Fibroblast of skin of right biceps (primary cell): ENCODE measurements at places on chromosomes 1 and 21.

- DNase-seq, result peak; percentile 73
Measured at GRCh38 chr1:23102289-23102688, 66.4 kb downstream of the LUZP1 start.

GRCh38 chr1:218930472-218931241 is 243.0 kb upstream of the LYPLAL1 start:
- peak; percentile 65 for DNase-seq

DNA sequence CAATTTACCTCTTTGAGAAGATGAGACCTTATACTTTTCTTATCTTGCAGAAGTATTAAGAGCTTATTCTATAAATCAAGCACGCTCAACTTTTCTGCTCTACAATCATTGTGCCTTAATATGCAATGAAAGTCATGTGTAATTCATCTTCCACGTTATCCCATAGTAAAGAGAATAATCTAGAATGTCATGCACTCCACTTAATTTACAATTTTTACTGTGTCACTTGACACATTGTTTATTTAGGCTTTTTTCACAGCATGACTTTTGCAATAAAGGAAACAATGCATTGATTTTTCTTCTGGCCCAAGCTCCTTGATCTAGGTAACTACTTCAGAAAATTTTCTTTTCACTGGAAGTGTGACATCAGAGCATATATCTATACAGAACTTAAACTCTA is 290.9 kb downstream of the HHIPL2 start:
- DNase-seq, result no peak

DNA sequence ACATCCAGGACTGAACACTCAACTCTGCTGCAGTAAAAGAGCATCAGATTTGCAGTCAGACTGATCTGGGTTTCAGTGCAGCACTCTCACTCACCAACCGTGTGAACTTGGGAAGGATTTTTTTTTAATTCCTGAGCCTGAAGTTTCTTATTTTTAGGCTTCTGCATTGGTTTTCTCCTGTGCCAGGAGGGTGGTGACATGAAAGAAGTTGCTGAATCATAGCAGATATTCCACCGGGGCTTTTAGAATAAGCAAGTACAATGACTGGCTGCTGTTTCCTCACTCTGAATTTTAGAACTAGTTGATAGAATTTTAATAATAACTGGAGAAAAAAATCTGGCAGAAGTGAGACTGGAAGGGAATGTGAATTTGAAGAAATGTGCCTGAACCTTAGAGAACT is 11.6 kb downstream of the ADAM30 start:
- DNase-seq, result peak; percentile 22

DNA sequence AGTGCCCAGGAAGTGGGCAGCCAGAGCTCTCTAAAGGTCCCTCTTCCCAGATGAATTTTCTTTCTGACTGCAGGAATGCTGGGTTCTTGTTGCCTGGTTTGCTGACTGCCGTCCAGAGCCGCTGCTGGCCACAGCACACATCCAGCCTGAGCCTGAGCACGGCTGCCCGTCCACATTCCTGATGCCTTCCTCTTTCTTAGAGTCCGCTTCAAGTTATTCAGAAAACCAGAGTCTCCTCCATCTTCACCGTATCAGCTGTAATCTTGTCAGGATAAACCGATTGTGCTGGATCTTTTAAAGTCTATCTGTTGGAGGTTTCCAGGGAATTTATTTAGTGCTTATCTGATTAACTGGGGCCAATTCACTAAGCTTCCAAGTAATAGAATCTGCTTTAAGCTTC is 84.8 kb upstream of the BCAR3 start:
- no peak for DNase-seq

GRCh38 chr21:29616209-29616751 is 317.6 kb downstream of the BACH1 start:
- no peak for DNase-seq

GRCh38 chr21:26753822-26754221 is 91.4 kb downstream of the ADAMTS1 start:
- DNase-seq, result peak; percentile 30

DNA sequence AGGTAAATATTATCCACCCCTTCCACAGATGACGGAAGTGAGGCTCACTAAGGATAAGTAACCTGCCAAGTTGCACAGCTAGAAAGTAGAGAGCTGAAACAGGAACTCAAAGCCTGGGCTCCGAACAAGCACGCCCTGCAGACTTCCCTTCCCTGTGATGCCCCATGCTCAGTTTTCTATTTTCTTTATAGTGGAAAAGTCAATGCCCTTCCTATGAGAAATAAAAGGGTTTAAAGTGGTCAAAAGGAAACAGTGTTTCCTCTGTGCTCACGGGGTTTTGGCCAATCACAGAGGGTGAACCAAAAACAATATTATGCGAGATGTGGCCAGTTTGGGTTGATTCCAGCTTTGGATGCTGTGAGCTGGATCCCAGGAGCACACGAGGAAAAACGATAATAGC is 44.5 kb downstream of the DDR2 start:
- DNase-seq, result no peak

DNA sequence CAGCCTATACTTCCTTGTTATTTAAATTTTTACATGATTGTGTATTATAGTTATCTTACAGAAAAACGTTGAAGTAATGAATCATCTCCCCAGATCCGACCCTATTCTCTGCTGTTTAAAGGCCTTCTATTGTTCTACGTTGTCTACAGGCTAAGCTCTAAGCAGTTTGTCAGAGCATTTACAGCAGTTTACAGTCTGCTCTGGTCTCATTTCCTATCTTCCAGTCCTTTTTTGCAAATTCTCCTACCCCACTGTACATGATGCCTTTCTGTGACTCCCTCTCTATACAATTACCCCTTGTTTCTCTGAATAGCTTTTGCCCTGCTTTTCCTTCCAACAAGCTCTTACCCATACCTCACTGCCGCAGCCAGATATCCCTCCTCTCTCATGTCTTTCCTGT is 319.2 kb upstream of the FMN2 start:
- no peak for DNase-seq

DNA sequence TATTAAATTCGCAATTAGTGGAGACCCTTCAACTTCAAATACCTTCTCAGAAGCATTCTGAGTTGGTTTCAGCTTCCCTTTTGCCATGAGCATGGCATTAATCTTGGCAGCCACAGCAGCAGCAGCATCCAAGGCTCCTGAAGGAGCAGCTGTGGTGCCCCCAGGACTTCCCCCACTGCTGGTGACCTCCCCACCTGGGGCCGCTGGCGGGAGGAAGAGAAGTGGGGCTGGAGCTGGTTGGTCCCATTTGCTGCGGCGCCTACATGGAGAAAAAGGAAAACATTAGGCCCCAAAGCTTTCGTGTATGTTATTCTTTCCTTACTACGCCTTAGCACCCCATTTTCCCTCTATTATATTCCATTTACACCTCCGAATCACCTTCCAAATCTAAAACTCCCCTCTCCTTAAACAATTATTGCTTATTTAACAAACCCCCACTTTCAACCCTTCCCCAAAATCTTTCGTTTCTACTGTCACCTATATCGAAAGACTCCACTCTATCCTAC is 569 bp downstream of the KHDC4 start:
- no peak for DNase-seq

DNA sequence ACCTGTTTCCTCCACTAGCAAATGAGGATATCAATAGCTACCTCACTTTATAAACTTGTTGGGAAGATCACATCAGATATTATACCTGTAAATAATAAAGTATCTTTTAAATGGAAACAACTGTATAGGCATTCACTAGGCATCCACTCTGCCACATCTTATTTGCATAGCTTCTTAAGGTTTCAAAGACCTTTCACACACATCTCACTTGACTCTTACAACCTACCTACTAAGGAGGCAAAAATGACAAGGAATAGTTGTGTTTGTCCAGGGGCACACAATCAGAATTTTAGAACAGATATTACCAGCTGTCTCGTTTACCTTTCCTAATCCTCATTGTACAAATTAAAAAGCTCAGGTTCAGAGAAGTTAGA is 51.5 kb downstream of the VANGL2 start:
- no peak for DNase-seq

GRCh38 chr1:221470000-221470698 is 271.7 kb downstream of the DUSP10 start:
- peak; percentile 44 for DNase-seq

- DNase-seq, result no peak
Measured at GRCh38 chr1:43664369-43664768, 14.4 kb downstream of the KDM4A start.
